Cortex of kidney (tissue), 1 donor: ENCODE measurements at places on chromosomes 12 and 14.

- no peak for DNase-seq
Measured at GRCh38 chr12:2547273-2548044, 247.3 kb upstream of the FKBP4 start.

DNA sequence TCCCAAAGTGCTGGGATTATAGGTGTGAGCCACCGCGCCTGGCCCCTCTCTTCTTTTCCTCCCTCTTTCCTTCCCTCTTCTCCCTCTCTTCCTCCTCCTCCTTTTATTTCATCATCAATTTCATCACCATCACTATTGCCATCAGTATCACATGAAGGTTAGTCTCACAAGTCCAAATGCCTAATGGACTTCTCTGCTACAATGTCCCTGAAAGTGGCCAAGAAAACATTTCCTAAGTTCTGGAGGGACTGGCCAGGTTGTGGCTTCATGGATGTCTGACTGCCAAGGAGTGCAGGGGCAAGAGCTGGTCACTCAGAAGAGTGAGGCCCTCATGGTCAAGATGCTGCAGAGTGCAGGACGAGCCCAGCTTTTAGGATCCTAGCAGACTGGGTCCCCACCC is 97.6 kb downstream of the SYNE3 start:
- DNase-seq = no peak

- no peak for DNase-seq
Measured at GRCh38 chr14:68033336-68033932, 213.9 kb downstream of the RAD51B start.

DNA sequence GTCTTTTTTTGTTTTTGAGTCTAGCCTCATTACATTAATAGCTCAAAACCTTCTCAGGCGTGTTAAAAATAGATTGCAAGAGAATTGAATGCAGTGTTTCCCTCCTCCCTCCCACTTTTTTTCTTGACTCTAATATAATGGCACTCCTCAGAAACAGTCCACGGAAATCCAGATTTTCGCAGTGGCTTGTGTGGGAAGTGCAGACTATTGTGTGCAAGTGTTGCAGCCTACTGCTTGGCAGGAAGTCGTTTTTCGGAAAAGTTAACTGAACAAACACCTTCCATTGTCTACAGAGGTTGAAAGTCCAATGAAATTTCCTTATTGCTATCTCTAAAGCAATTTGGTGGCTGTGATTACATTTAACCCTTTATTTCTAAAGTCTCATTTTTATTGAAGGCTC is 147.9 kb upstream of the E2F7 start:
- DNase-seq = no peak

- no peak for DNase-seq
Measured at GRCh38 chr12:115923851-115924250, 353.6 kb downstream of the MED13L start.

- no peak for DNase-seq
Measured at GRCh38 chr14:102282751-102283465, 22.1 kb downstream of the MOK start.

DNA sequence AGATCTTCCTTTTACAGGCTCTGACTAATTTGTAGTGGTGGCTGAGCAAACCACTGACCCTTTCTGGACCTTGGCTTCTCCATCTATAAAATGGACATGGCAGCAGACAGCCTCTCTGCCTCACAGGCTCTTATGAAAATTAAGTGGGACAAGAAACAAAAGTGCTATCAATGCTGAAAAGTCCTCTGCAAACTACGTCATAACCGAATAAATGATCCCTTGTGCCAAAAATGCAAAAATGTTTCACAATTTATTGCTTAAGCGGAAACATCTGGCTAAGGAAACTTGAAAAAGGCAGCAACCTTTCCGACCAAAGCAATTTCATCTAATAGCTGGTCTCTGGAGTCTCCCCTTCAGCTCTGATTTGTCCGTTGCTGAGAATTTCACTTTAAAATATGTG is 108.5 kb upstream of the PLXNC1 start:
- DNase-seq = no peak

DNA sequence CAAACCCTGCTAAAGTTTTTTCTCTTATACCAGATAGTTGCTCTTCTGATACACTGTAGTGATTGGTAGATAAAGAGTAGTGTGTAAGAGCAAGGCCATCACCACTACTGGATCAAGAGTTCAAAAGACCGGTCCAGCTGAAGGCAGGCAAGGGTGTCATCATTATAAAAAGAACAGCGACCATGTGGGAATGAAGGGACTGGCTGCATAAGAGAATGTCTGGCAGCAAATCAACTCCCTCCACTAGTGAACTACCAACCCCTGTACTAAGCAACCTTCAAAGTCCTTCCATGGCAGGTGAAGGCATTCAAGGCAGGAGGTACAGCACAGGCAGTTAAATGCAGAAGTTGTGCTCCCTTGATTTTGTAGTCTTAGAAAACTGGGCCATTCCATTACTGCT is 53.5 kb downstream of the EGLN3 start:
- no peak for DNase-seq

- DNase-seq = no peak
Measured at GRCh38 chr12:2835691-2836403, 1.0 kb upstream of the NRIP2 start.

DNA sequence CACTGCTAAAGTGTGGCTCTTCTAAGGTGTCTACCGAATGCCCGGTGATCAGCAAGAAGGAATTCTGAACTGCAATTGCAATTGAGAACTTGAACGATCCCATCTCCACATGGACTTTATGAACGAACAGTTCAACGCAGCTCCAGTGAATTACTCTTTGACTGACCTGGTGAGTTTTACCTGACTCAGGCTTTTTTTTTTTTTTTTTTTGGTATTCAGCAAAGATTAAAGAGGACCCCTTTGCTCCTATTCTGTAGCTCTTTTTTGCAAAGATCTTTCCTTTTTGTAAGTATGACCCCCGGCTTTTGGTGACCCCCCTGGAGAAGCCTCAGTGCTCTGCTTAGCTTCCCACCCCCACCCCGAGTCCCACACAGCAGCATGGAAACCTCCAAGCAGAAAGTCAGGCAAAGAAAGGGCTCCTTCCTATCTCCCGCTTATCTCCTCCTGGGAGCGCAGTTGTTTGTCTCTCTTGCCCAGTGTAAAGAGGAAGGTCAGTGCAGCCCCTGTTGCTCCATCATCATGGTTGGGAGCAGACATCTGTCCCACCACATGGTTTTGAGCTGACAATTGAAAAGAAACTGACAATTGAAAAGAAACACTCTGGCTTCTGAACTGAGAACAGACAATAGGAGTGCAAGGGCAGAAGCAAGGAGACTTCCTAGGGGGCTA is 72.1 kb upstream of the DIO3 start:
- DNase-seq = no peak

- DNase-seq = no peak
Measured at GRCh38 chr14:75048101-75048500, 3.2 kb downstream of the MLH3 start.

- DNase-seq = no peak
Measured at GRCh38 chr12:120216742-120217605, 16.1 kb upstream of the RPLP0 start.

GRCh38 chr12:14984036-14984435 is 11.2 kb downstream of the PDE6H start:
- no peak for DNase-seq

- no peak for DNase-seq
Measured at GRCh38 chr14:76863724-76864407, 37.7 kb downstream of the LRRC74A start.
